ENCODE measurements at places on chromosomes 5 and 9. TPM values are rescaled to one million over a fixed set of nuclear protein-coding genes. Genes with fewer than 3 reads are reported as not detected.
A peak's percentile ranks its signal among the peaks of the same experiment; 100 is the strongest.

- DNase-seq, result peak; percentile 90
Observed at GRCh38 chr5:134465816-134466240, 54.1 kb upstream of the CDKN2AIPNL start.

DNA sequence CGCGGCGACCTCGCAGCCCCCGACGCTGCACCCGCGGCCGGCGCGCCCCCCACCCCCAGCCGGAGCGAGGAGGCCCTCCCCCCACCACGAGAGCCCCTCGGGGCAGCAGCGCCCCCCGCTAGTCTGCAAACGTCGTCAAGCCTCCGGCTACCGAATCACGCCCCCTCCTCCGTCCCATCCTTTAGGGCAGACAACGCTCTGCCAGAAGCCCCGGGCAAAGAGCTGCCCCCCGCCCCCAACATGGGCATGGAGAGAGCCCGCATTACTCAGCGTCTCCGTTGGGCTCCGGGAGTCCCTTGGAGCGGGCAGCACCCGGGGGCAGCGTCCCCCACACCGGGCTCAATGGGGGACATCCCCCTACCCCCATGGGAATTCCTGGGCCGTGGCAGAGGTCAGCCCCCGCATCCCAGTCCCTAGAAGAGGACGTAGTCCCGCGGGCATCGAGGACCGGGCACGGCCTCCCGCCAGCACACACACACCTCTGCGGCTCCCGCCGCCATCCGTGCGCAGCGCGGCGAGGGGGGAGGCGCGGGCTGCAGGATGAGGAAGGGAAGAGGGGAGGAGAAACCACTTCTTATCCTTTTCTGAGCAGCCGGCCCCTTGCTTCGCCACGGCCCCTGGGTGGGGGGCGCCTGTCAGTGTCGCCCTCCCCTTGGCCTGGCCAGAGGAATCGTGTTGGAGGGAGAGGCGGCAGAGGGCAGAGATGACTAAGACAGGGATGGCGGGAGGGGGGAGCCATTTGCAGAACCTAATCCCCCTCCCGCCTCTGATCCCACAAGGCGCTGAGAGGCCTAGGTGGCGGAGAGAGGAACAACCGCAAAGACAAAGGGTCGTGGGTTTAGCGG is 750 bp downstream of the DNM1 start:
- no peak for DNase-seq

DNA sequence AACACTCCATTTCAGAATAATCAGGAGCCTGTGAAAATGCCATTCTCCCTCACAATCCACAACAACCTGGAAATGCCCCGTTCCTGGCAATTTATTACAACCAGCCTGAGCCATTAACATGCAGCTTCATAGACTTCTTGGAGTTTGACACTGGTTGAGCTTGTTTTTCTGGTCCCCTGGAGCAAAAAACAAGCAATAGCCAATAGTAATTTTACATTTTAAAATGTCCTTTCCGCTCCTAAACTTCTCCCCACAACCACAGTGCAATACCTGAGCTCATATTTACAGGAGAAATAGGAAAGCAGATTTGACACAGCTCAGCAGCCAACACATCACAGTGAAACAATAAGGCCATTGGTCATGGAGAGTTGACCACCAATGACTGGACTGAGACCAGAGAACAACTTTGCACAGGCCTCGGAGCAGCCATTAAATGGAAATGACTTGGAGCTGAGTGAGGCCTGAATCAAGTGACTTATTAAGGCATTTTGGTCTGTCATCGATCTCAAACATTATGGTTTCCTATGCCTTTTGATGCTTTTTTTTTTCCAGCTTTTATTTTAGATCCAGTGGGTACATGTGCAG is 73.0 kb downstream of the ENC1 start:
- DNase-seq, result no peak

- DNase-seq, result no peak
Observed at GRCh38 chr5:158921441-158922262, 178.1 kb downstream of the EBF1 start.

DNA sequence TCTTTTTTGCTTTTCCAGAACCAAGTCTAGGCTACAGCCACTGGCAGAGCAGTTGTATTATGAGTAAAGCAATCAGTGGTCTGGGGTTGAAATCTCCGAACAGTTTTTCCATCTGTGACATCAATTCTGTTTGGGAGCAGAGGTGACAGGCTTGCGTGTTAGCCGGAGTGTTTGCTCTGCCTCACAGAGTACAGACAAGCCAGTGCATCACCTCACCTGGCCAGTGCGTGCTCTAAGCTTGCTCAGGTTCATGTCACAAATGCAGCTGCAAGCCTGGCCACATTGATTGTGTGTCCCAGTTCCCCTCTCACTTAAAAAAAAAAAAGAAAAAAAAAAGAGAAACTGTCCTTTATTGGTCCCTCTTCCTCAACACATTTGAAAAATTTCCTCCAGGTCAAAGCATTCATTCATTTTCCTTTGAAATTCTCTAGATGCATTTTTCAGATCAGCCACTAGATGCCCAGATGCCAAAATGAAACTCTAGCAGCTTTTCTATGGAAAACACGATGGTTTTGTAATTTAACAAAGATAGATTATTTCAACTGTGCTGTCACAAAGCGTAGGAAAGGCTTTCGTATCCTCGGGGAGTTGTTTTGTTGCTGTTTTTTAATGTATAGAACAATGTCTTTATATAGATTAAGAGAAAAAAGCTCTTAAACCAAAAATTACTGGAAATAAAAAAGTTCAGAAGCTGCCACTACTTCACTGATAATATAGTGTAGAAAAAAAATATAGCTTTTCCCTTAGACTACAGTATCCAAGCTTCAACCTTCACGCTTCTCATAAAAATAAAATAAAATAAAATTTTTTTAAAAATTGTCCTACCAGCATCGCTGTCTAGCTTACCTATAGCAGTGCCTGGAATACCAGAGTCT is 585.5 kb downstream of the TLE1 start:
- DNase-seq, result no peak

- no peak for DNase-seq
Observed at GRCh38 chr9:4114569-4115505, 185.0 kb downstream of the GLIS3 start.

GRCh38 chr5:172095368-172096206 is 89.1 kb upstream of the FBXW11 start:
- DNase-seq, result no peak

GRCh38 chr9:69874301-69875060 is 53.9 kb downstream of the CFAP95 start:
- DNase-seq, result no peak

GRCh38 chr9:128593039-128593438 is 40.7 kb downstream of the SPTAN1 start:
- no peak for DNase-seq

GRCh38 chr9:119537138-119537537 is 167.9 kb upstream of the BRINP1 start:
- DNase-seq, result no peak

- no peak for DNase-seq
Observed at GRCh38 chr5:119011186-119011585, 22.8 kb upstream of the DTWD2 start.

DNA sequence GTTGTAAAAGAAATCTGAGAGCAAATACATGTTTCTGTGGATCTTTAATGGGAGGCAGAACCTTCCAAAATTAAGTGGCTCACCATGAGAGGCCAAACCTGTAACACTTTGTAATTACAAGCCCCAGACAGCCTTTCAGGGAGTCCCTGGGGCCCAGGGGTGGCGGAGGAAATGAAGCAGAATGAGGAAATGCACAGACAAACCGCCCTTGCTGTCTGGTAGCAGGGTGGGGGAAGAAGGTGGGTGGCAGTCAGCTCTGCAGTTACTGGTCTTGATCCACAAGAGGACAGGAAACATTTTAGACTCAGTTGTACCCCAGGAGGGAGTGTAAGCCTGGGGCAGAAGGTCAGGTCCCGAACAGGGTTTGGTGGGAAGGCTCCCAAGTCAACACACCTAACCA is 6.5 kb downstream of the ARL14EPL start:
- DNase-seq, result no peak

- DNase-seq, result peak; percentile 42
Observed at GRCh38 chr9:132241840-132242620, 80.2 kb downstream of the NTNG2 start.

DNA sequence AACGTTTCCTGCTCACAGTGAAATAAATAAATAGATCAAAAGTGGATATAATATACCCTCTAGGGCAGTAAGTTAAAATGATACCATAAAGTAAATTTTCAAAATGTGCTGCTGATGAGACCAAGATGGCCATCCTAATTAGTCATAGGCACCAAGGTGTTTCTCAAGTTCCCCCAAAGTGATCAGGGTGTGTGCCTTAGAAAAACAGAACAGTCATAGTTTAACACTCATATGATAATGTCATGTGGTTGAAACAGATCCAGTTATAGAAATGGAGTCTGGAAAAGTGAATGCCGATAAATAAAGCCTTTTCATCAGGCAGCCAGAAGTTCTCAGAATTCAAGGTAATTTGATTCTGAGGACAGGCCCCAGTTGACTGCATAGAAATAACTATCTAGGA is 161.5 kb upstream of the CDKN2B start:
- DNase-seq, result no peak

GRCh38 chr5:178177569-178177968 is 9.6 kb downstream of the GMCL2 start:
- no peak for DNase-seq

GRCh38 chr9:106872641-106873040 is 9.7 kb downstream of the ZNF462 start:
- DNase-seq, result no peak

DNA sequence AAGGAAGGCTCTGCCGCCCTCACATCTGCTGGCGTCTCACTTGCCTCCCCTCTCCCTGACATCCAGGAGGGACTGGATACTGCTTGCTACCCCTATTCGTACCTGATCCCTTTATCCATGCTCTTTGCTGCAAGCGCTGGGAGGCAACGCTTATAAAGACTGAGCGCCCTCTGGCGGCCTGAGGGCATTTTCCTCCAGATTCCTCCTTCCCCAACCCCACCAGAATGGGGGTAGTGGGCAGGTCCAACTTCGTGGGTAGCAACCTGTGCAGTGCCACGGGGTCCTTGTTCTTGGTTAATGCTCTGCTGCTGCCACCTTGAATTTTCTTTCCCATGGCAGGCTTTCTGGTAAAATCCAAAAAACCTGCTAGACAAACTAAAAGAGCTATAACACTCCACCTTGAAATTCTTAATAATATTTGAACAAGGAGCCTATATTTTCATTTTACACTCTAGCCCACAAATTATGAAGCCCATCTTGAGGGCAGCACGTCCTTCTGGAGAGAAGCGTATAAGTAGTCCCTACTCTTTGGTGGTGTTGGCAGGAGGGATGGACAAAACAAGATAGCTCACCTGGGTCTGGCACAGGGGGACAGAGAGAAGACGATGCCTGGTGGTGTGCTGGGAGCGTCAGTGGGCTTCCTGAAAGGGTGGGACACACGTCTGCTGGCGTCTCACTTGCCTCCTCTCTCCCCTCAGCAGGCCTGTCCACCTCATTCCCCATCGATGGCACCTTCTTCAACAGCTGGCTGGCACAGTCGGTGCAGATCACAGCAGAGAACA is 52.5 kb downstream of the JADE2 start:
- peak; percentile 84 for DNase-seq

GRCh38 chr9:98575379-98576346 is 133.1 kb downstream of the GABBR2 start:
- no peak for DNase-seq

GRCh38 chr5:67106626-67107342 is 89.8 kb downstream of the CD180 start:
- DNase-seq, result no peak

DNA sequence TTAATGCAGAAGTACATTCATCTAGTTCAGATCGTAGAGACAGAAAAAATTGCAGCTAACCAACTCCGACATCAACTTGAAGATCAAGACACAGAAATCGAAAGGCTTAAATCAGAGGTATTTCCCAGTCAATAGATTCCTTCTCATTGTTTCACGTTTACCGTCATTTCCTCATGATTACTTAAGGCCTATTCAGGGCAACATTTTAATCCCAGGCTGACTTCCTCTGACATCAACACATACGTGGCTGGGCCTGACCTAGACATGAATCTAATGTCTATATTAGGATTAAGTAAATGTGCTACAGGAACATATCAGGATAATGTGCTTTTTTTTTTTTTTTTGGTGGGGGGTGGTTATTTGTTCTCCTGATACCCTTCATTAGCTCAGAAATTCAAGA is 107.9 kb downstream of the RASGRF2 start:
- DNase-seq, result no peak

GRCh38 chr5:100758780-100759179 is 144.3 kb downstream of the ST8SIA4 start:
- DNase-seq, result no peak

GRCh38 chr5:111379391-111379816 is 132.9 kb downstream of the STARD4 start:
- DNase-seq, result no peak

- no peak for DNase-seq
Observed at GRCh38 chr9:127025042-127025441, 97.4 kb downstream of the ANGPTL2 start.

The NSA2 gene
- 94.9 TPM for total RNA-seq

The HBEGF gene
- 0.77 TPM for total RNA-seq

The LAMC3 gene
- 4.1 TPM for total RNA-seq

The PPIP5K2 gene
- 79.5 TPM for total RNA-seq

The GZMA gene
- not detected for total RNA-seq

The SLC6A18 gene
- total RNA-seq, result not detected

The MAMDC2 gene
- 114 TPM for total RNA-seq

The FBXL7 gene
- total RNA-seq, result 6.5 TPM

The OTULINL gene
- total RNA-seq, result 3.8 TPM

The ACTBL2 gene
- total RNA-seq, result not detected

The FSTL4 gene
- not detected for total RNA-seq

The PCDHA2 gene
- total RNA-seq, result not detected

The CD180 gene
- total RNA-seq, result 0.59 TPM

All from uterus (tissue), 4 donors.